Endothelial cell of coronary artery (primary cell): ENCODE measurements at places on chromosomes 1 and 21. TPM values are rescaled to one million over a fixed set of nuclear protein-coding genes. Genes with fewer than 3 reads are reported as not detected.

LDLRAD1 gene
- total RNA-seq, result not detected in 2 replicates

C8A gene
- not detected in 2 replicates for total RNA-seq

RGS13 gene
- not detected in 2 replicates for total RNA-seq

TGFB2 gene
- 6.2 and 56.2 TPM in 2 replicates for total RNA-seq

SOX13 gene
- 20.0 and 21.5 TPM in 2 replicates for total RNA-seq

CDCA8 gene
- total RNA-seq, result 4.8 and 10.1 TPM in 2 replicates

PRDM2 gene
- 5.8 and 8.5 TPM in 2 replicates for total RNA-seq

IL19 gene
- not detected in 2 replicates for total RNA-seq

S100A7 gene
- total RNA-seq, result not detected in 2 replicates

TSTD1 gene
- 8.9 and 22.9 TPM in 2 replicates for total RNA-seq

MAPKAPK2 gene
- total RNA-seq, result 28.9 and 34.9 TPM in 2 replicates

USH2A gene
- total RNA-seq, result not detected in 2 replicates

GPA33 gene
- total RNA-seq, result not detected in 2 replicates

SLC45A3 gene
- 6.7 and 8.5 TPM in 2 replicates for total RNA-seq

ELAPOR1 gene
- 0.09 and 0.27 TPM in 2 replicates for total RNA-seq

TMPRSS15 gene
- total RNA-seq, result not detected in 2 replicates

GBP5 gene
- under 0.01 and 0.09 TPM in 2 replicates for total RNA-seq

IFI44L gene
- 1.2 and 4.5 TPM in 2 replicates for total RNA-seq

POLR3GL gene
- total RNA-seq, result 11.2 and 13.2 TPM in 2 replicates

EBNA1BP2 gene
- 103 and 141 TPM in 2 replicates for total RNA-seq

AMY1C gene
- not detected in 2 replicates for total RNA-seq

TTLL7 gene
- total RNA-seq, result 2.8 and 6.0 TPM in 2 replicates

NR5A2 gene
- total RNA-seq, result 8.8 and 35.0 TPM in 2 replicates

TIMM17A gene
- total RNA-seq, result 79.8 and 90.1 TPM in 2 replicates

TIE1 gene
- total RNA-seq, result 694 and 736 TPM in 2 replicates

SRP9 gene
- total RNA-seq, result 183 and 186 TPM in 2 replicates

ITLN2 gene
- total RNA-seq, result 0.18 and 1.3 TPM in 2 replicates

FLG2 gene
- not detected in 2 replicates for total RNA-seq

NBPF19 gene
- total RNA-seq, result 2.3 and 5.0 TPM in 2 replicates

DYNLT5 gene
- 0.94 and 1.1 TPM in 2 replicates for total RNA-seq

FALEC gene
- total RNA-seq, result 0.63 TPM in 1 of 2 replicates, not detected in the other

COL16A1 gene
- total RNA-seq, result 0.54 and 1.0 TPM in 2 replicates

PLA2G2C gene
- total RNA-seq, result not detected in 2 replicates

CASQ2 gene
- total RNA-seq, result not detected in 2 replicates

C1orf74 gene
- total RNA-seq, result 2.2 and 2.7 TPM in 2 replicates

EPHB2 gene
- 50.7 and 58.5 TPM in 2 replicates for total RNA-seq

DPYD gene
- 29.6 and 52.9 TPM in 2 replicates for total RNA-seq

C1orf21 gene
- 10.4 and 16.4 TPM in 2 replicates for total RNA-seq

SCNM1 gene
- total RNA-seq, result 20.8 and 21.0 TPM in 2 replicates

CD1B gene
- not detected in 2 replicates for total RNA-seq
